GM23338 (cell line): ENCODE measurements at places on chromosomes 5 and 9. TPM values are rescaled to one million over a fixed set of nuclear protein-coding genes. Genes with fewer than 3 reads are reported as not detected.

GRCh38 chr9:128587453-128587852, 35.1 kb downstream of the SPTAN1 start:
- no peak for DNase-seq

The PCDHA9 gene
- polyA plus RNA-seq, result 1.1 and 1.6 TPM in 2 replicates

DNA sequence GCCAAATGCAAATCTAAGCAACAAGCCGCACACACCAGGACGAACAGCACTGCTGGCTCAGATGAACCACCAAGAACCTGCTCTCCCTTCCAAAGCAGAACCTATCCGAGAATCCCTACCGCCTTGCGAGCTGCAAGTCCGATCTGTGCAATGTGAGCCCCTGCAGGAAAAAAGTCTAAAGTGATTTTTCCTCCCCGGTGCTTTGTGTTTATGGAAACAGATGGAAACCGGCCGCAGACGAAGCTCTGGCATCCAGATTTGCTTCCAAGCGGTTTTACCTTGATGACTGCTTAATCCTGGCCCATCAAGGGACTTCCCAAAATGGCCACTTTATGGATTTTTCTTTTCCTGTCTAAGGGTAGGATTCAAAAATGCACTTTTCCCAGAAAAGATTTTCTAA, 112.5 kb downstream of the VAV2 start:
- DNase-seq, result no peak

The KIF24 gene
- polyA plus RNA-seq, result 1.0 and 1.3 TPM in 2 replicates

DNA sequence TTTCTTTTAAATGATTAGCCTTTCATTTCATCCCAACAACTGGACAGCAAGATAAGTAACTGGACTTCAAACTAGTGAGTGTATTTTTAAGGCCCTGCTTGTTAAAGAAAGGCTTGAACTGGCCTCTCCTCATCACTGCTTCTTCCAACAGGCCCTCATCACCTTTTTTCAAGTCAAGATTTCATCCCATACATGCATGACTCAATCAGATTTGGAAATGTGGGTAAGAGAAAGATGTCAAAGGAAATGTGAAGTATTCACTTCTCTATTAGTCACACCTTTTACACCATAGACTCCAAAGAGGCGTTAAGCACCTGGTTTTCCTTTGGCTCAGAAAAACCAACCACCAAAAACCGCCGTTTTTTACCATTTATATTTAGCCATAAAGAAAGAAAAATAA, 4.9 kb downstream of the NR4A3 start:
- DNase-seq, result no peak

GRCh38 chr9:134633362-134634142, 8.1 kb upstream of the COL5A1 start:
- no peak for DNase-seq

GRCh38 chr5:53392073-53392472, 88.4 kb upstream of the FST start:
- DNase-seq, result no peak

The AGXT2 gene
- not detected in 2 replicates for polyA plus RNA-seq

The HTR4 gene
- polyA plus RNA-seq, result not detected in 2 replicates

DNA sequence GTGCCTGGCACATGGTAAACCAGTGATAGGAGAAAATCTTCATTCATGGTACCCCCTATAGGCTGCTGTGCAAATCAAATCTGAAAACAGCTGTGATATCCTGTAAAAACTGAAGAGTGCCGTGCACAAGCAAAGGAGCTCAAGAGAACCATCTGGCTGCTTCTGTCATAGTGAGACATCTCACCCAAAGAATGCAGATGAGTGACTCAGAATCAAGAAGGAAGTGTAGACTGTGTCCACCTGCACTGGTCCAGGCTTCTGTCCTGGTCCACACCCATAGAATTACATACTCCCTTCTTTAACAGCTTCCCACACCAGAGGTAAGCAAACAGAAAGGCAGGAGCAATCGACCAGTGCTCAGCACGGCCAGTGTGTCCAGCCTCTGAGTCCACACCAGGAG, 195.9 kb downstream of the ASTN2 start:
- DNase-seq, result no peak

The MYMK gene
- polyA plus RNA-seq, result 0.54 TPM in 1 of 2 replicates, not detected in the other

DNA sequence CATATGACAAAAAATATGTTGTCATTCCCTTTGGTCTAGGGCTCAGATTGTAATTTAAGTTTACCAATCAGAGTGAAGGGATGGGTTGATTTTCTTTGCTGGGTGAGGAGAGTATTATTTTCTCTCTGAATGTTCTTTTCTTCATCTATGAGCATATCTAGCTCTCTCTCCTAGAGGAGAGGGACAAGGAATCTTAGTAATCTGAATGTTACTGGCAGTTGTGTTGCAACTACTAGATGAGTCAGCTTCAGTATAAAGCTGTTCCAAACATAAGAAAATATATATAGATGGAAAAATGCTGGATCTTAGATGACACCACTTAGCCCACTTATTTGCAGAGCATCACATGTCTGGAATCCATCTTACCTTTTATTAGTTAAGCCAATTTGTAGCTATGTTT, 259.3 kb downstream of the TUSC1 start:
- no peak for DNase-seq

The MATR3 gene
- polyA plus RNA-seq, result 226 and 278 TPM in 2 replicates

DNA sequence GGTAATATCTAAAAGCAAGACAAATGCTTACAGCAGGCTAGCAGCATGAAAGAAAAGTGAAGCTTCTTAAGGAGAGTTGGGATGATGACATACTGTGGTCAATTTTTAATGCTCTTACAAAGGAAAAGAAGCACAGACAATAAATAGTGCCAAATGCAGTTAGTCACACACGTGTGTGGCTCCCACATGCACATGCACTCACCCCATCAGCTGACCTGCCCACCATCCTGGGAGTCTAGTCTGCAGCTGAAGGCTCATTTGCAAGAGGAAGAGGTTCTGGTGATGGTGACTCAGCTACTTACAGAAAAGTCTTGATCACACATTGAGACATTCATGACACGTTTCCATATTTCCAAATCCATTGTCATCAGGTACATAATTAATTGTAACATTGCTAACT, 129.3 kb downstream of the MRPL36 start:
- DNase-seq, result no peak

The PDE6A gene
- 0.08 TPM in 1 of 2 replicates, not detected in the other for polyA plus RNA-seq

- DNase-seq, result peak; percentile 88
Observed at GRCh38 chr5:178839319-178839704, 20.4 kb upstream of the ZNF354B start.

The GTF2H2 gene
- polyA plus RNA-seq, result 58.8 and 61.0 TPM in 2 replicates
